ENCODE measurements at places on chromosomes 7 and 10.

DNA sequence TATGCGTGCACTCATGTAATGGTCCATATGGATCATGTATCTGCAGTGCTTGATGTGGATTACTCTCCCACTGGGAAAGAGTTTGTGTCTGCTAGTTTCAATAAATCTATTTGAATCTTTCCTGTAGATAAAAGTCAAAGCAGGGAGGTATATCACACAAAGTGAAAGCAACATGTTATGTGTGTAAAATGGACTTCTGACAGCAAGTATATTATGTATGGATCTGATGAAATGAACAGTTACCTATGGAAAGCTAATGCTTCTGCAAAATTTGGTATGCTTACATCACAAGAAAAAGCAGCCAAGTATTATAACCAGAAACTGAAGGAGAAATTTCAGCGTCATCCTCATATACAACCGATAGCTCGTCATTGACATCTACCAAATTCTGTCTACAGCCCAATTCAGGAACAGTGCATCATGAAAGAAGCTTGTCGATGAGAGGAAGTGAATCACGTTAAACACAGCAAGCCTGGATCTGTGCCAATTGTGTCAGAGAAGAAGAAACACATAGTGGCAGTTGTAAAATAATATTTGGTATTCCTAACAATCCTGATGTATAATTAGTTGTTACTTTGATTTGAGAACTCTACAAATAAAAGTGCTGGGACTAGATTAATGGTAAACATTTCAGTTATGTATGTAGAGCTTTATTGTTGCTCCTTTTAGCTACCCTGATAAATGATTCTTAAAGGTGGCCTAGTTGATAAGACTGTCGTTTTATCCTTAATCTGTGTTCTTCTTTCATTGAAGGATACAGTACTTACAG lies 14.2 kb upstream of the SYPL1 start:
- peak; percentile 86 for DNase-seq

DNA sequence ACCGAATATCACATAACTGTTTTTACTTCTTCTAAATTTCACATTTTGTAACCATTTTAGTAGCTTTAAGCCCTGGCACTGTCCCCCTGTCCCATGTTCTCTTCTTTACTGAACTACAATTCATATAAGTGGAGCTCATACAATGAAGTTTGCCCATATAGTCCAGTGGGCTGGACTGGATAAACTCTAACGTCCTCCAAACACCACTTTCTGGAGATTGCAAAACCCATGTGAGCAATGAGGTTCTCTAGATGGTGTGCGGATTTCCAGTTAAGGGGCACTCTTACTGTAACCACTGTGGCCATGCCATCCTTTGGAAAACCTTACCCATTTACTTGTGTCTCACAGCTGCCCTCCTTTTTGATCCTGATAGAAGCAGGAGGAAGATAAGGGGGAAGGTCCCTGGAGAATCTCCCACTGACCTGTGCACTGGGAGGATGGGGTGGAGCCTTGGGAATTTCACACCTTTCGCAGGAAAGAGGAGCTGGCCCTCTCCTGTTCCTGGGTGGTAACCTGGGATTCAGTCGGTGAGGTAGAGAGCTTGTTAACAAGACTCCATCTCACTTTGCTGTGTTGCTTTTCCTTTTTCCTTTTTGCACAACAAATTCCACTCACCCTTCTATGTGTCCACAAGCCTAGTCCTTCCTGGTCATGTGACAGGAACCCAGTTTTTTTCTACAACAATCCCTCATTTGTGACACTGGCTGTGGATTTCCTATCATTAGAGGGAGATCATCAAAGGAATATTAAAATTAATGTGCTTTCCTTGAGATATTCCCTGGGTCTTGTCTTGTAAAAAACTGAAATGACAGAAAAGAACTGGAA lies 120.7 kb downstream of the ARID5B start:
- no peak for DNase-seq

- DNase-seq, result no peak
Observed at GRCh38 chr10:101379663-101380352, 25.8 kb downstream of the BTRC start.

GRCh38 chr7:156892821-156893706 lies at the start of gene LMBR1:
LMBR1 (minus strand) TSS chr7:156893183; CDS start chr7:156892993, 190 bp downstream.
- DNase-seq, result peak; percentile 99

DNA sequence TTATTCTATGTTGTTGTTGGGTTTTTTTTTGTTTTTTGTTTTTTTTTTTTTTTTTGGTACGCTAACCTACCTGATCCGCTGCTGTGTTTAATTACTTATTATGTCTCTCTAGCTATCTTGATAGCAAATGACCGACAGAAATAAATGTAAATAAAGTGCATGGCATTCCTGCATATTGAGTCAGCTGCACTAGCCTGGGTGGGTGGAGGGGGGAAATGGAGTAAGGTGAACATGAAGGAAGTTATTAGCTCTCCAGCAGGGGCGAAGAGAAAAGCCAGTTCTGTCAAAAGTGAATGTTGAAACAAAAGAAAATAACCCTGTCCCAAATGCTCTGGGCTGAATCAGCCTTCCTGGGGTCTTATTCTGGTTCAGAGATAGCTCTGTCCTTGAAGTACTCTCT lies 210.7 kb upstream of the MDFIC start:
- DNase-seq, result no peak

- peak; percentile 86 for DNase-seq
Observed at GRCh38 chr10:11162828-11163599, 145.3 kb downstream of the CELF2 start.

GRCh38 chr7:47301657-47302295 lies 280.1 kb downstream of the TNS3 start:
- DNase-seq, result no peak

- DNase-seq, result no peak
Observed at GRCh38 chr10:76291885-76292284, 860.5 kb downstream of the LRMDA start.

DNA sequence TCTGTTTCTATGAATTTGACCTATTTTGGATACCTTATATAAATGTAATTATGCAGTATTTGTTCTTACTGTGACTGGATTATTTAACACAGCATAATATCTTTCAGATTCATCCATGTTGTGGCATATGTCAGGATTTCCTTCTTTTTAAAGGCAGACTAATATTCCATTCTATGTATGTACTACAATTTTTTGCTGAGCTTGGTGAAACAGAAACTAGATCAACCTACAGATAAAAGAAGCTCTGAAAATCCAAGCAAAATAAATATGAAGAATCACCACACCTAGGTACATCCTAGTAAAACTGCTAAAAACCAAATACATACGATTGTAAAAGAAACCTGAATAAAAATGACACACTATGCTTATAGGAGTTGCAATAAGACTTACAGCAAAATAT lies 300.5 kb downstream of the HTR7 start:
- DNase-seq, result no peak

GRCh38 chr10:80429521-80429973 lies 21.2 kb downstream of the PRXL2A start:
- DNase-seq, result peak; percentile 84

DNA sequence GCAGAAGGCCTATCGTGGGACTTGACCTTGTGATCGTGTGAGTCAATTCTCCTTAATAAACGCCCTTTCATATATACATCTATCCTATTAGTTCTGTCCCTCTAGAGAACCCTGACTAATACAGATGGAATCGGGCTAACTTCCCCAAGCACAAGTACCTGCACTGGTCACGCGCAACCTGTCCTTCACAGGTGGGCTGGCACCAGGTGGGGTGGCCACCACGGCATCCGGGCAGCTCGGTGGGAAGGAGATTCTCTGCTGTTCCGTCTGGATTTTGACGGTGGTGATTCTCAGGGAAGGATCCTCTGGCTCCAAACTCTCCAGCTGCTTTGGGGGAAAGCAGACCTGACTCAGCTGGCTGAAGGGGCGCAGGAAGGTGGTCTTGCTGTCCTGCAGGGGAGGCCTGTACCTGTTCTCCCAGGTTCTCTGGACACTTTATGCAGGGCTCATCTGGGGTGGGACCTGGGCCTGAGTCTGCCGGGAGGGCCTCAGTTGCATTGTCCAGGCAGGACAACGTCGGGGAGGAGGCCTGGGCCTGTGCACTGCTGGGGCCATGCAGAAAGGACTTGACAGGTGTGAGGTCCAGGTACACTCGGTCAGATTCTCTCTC lies 61.1 kb downstream of the VWA2 start:
- no peak for DNase-seq

GRCh38 chr10:29702273-29703164 lies 67.7 kb upstream of the SVIL start:
- DNase-seq, result no peak

DNA sequence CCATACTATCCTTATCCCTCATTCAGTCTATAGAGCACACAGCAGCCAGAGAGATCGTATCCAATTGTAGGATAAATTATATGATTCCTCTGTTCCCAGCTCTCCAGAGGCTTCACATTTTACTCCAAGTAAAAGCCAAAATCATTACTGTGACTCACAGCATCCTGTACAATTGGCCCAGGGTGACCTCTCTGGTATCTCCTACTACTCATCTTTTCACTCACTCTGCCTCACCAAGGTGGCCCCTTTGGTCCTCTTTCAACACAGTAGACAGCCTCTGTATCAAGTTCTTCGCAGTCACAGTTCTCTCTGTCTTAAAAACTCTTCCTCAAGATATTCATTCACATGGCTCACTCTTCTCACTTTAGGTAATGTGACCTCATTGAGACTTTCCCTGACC lies 72.6 kb upstream of the LSM8 start:
- DNase-seq, result no peak

DNA sequence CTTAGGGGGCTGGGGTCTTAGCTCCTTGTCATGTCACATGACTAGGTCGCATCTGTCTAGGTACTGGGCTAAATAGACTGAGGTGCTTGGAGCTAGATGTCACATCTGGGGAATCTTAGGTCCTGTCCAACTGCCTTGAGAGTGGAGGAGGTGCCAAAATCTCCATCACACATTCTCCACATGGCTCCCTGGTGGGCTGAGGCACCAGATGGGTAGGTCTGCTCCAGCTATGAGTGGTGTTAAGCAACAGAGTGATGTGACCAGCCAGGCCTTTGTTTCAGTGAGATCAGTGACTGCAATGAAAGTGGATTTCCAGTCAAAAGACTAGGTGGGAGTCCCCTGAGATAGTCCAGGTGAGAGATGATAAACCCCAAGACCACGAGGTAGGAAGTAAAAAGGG lies 251.8 kb downstream of the BMPER start:
- DNase-seq, result no peak

- DNase-seq, result no peak
Observed at GRCh38 chr7:81842361-81842760, 72.5 kb upstream of the HGF start.

DNA sequence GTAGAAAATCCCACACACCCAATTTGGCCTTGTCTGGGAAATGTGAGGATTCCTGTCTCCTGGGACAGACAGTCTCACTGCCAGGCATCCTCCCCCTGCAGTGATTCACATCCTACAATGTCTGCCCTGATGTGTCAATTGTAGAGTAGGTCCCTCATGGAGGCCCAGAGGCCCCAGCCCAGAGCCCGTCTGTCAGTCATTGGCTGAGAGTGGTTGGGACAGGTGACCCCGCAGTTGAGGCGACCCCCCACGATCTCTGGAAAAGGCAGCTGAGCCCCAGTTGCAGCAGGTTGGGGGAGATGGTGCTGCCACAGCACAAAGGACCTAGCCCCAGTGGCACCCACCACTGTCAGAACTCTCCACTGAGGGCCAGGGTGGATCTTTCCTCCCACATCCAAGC lies 84.3 kb upstream of the INSIG1 start:
- DNase-seq, result no peak
